ENCODE measurements at places on chromosomes 1 and 21.

- no peak for DNase-seq
These were observed 82.7 kb upstream of the ROR1 start for GRCh38 chr1:63690966-63691700.

DNA sequence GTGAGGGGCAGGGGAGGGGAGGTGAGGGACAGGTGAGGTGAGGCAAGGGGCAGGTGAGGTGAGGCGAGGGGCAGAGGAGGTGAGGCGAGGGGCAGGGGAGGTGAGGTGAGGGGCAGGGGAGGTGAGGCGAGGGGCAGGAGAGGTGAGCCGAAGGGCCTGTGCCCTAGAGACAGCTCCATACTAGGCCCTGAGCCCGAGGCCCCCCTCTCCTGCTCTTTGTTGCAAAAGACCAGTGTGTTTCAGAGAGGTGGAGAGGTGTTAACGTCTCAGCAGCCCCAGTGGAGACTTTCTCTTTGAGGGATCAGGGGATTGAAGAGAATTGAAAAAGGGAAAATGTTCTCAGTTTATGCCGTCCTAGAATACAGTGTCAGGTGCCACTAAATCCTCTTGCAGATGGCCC is 44.2 kb downstream of the EPHB2 start:
- DNase-seq = no peak

DNA sequence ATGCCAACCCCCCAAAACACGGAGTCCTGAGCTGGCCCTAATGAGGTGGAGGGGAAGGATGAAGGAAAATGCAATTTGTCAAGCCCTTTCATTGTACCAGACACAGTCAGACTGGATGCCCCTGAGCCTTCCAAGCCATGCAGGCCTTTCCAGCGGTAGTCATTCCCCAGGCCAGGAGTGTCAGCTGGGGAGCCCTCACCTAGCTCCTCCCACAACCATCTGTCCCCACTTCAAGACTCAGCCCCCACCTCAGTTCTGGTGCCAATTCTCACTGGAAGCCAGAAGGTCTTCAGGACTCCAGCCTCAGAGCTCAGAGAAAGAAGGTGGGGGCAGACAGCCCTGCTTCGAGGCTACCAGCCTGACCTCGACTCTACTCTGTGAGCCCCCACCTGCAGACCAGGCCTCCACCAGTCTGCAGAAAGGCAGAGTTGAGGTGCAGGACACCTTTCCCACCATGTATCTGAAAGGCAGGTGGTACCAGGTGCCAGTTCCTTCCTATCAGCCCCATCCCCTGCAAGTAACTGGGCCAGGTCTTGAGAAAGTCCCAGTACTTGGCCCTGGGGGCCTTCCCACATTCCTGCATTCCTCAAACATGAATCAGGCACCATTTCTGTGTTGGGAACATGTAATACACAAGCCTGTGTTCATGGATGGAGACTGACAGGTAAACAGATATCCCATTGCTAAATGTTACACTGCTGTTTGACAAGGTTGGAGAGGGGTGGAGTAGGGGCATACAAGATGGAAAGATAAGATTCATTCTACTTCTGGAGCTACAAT is 180.6 kb upstream of the EDN2 start:
- DNase-seq = no peak

DNA sequence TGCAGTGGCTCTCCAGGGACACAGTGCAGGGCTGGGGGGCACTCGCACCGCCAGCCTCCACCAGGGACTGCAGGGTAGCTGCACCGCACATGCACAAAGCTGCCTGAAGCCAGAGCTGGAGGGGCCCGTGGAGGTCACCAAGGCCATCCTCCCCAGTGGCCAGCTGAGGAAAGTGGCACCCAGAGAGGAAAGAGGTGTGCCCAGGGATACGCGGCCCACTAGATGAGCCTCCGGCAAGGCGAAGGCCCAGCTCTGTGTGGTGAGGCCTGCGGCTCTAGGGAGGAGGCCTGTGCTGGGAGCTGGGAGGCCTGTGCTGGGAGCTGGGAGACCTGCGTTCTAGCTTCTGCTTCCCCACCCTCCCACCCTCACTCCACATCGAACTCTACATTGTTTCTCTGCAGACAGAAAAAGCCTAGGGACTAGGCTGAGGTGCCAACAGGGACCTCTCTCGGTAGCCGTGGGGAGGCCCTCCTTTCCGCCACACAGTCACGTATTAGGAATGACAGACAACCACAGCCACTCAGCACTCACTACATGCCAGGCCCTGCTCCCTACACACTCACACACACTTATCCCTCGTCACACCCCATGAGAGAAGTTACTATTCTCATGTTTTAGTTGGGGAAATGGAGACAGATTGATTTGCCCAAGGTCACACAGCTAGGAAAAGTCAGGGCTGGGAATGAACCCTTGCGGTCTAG is 921 bp upstream of the ASCL5 start:
- no peak for DNase-seq

DNA sequence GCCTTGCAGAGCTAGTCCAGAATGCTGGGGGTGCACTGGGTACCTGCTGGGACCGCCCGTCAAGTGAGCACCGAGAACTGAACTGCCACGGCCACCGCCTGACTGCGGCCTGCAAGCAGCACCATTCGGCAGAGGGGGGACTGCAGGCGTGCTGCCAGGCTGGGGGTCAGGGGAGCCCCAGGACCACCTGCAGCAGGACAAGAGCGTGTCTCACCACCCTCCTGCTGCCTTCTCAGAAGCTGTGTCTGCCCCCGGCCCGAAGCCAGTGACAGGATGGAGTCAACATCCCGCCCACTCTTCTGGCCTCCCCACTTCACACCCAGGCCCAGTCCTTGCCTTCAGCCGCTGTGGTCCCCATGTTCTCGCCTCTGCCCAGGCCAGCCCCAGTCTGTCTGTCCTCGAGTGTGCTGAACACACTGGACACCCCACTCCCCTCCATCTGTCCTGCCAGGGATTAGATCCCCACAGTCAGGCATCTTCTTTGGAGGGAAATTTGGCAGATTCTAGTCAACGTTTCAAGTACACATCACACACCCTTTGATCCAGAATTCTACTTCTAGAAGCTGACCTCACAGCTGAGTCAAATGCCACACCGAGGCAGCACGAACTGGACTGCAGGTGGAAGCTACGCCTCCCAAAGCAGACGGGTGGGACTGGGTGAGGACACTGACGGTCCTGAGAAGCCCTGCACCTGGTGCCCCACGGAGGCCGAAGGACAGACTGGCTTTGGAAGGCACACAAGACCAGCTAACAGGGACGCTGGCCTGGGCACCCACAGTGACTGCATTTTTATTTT is 26.0 kb downstream of the PTTG1IP start:
- DNase-seq = no peak

- DNase-seq = no peak
These were observed 65.6 kb downstream of the SAMSN1 start for GRCh38 chr21:14480411-14481031.

- DNase-seq = no peak
These were observed 520.4 kb upstream of the B3GALT2 start for GRCh38 chr1:193706766-193707165.

DNA sequence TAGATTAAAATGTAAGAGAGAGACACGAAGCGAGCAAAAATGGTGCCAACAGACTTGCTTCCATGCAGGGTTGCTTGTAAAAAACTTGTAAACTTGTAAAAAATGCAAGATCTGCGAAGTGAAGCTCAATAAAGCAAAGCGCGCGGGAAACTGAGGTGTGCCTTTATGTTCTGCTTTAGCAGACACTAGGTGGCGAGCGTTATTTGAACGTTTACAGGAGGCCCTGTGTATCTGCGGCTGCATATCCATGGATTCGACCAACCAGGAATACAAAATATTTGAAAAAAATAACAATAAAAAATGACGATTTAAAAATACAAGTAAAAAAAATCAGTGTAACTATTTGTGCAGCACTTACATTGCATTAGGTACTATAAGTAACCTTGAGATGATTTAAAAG is 1.5 kb downstream of the UBE2G2 start:
- DNase-seq = no peak

DNA sequence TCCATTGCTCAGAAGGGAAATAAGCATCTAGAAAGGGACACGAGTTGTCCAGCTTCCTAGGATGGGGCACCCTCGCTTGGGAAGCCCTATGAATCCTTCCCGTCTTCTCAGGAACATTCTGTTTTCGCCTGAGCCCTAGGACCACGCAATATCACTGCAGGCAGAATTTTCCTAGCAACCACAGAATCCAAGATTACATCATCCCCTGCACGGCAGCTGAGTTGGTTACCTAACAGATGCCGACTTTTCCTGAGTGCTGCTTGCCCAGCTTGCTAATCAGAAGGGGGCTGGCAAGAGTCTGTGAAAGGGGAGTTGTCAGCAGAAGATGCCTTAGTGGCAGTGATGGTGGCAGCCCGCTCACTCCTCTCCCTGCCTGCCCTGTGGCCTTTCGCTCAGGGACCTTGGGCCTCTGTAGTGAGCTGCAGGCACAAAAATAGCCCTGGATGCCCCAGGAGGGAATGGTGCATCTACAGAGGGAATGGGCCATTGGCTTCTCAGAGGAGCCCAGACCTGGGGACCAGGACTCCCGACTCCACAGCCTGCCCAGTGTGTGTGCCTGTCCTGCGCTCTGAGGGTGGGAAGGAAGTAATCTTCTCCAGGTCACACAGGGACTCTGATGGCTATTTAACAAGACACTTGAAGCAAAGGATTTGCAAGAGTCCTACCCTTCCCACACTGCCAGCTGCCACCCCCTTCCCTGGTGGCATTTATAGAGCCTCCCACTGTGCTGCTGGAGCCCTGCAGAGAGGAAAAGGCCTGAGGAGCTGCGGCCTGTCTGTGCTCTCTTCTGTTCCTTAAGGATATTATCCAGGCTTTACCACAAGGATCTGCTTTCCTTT is 28.9 kb upstream of the CLSTN1 start:
- peak; percentile 18 for DNase-seq

GRCh38 chr1:34973326-34973725 is 11.8 kb downstream of the TMEM35B start:
- DNase-seq = no peak

DNA sequence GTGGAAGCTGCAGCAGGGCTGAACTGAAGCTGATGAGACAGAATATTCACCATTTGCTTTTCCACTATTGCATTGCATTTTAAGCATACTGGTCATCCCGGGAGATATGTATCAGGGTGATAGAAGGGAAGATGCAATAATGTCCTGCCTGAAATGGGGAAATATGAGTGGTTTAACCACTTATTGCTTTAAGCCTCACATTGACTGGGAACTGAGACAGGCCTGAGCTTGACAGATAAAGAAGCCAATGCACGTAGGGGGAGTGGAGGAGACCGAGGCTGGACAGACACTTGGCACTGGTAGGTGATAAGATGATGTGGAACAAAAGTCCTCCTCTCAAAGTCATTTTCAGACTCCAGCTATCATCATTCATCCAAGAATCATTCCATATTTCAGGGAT is 911.7 kb upstream of the NCAM2 start:
- DNase-seq = no peak

DNA sequence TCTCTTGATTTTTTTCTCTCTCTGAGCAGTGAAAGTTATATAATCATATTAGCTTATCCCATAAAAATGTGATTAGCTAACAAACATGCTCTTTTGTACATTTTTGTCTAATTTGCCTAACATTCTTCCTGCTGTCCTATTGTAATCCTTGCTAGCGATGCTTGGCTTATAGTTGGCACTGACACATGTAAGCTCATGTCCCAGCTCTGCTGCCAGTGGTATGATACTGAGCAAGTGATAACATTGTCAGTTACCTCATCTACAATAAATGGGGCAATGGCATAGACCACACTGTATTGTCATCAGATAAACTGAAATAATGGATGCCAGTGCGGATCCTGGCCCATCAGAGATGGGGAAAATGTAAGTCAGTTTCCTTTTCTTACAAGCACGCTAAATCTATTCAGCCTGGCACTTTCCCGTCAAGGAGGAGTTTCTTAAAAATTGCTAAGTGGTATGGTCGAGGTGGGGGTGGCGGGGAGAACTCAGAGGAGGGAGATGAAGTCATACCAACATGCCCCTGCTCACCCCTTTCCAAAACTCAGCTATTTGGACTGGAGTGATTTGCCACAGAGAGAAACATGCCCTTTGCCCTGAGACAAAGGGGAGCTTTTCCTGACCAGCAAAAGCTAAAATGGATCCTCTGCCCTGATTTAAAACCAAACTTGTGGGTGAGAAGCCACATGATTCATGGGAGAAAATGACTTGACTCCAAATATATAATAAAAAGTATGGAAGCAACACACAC is 1.3 kb downstream of the FYB2 start:
- no peak for DNase-seq

- no peak for DNase-seq
These were observed 339.4 kb upstream of the SNX7 start for GRCh38 chr1:98322086-98322485.

All from AG04450 (cell line).